ENCODE measurements at places on chromosomes 5 and 9.

- DNase-seq, result no peak
Observed at GRCh38 chr9:97384406-97385262, 27.3 kb upstream of the TDRD7 start.

GRCh38 chr9:110089681-110090370 lies 118.1 kb downstream of the C9orf152 start:
- DNase-seq, result no peak

DNA sequence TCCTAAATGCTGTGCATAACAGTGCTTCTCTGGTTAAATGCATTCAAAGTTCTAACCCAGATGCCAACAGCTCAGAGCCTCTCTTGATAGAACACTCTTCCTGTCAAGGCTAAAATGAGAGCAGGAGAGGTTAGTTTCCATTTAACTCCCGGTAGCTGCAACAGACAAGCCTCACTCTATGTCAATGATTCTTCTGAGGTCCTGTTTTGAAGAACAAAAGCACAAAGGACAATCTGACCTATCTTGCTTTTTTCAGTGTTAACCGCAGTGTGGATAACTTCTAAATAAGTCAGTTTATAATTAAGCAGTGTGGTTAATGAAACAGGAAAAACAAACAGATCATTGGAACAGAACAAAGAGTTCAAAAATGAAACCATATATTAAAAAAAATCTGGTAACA lies 80.7 kb downstream of the ANKRD55 start:
- DNase-seq, result no peak

DNA sequence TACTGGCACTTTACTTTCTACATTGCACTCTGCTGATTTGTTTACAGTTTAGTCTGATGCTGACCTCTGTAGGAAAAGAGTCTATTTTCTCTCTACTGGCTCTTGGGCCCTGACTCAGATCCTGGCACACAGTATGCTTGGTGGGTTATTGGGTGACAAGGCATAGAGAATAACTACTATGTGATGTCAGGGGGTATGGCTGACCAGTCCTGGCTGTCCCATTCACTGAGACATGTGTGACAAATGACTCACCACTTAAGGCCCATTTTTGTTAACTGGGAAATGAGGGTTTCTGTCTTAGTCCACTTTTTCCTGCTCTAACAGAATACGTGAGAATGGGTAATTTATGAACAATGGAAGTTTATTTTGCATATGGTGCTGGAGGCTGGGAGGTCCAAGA lies 66.4 kb downstream of the DAPK1 start:
- DNase-seq, result no peak

DNA sequence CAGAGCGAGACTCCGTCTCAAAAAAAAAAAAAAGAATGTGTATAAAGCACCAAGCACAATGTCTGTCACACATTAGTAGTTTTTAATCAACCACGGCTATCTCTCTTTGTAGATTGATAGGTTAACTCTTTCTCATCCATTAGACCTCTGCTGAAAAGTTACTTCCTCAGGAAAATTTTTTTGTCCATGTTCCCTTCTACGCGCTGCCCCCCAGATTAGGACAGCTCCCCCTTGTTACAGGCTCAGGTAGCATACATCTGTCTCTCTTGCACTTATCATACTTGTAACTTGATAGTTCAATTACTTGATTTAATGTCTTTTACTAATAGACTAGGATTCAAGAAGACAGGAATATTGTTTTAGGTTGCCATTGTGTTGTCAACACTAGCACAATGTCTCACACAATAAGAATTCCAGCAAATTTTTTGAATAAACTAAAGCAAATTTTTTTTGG lies 1.5 kb downstream of the SPDL1 start:
- no peak for DNase-seq

DNA sequence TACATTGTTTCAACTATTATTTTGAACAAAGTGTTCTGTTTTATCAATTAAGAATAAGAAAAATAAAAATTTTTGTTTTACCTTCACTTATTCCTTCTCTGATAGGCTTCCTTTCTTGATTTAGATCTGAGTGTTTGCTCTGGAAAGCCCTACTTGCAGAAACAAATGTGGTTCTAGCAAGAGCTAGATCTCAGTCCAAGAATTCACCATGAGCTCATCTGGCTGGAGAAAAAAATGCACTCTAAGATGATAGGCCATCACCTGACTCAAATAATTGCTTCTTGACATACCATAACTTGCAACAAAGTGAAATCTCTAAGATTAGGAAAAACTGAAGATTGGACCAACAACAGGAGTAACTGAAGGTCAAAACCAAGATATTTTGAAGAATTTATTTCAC lies 6.3 kb upstream of the RLN2 start:
- DNase-seq, result no peak

GRCh38 chr5:125506124-125506523 lies 759.7 kb upstream of the ZNF608 start:
- DNase-seq, result no peak

DNA sequence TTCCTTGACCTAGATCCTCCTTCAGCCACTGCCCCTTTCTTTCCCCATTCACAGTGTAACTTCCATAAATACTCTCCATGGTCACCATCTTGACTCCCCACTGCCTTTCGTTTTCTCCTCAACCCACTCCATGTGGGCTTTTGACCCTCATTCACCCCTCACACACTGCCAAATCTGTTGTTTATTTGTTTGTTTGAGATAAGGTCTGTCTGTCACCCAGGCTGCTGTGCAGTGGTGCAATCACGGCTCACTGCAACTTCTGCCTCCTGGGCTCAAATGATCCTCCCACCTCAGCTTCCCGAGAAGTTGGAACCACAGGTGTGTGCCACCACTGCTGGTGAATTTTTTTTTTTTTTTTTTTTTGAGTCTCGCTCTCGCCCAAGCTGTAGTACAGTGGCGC lies 162.9 kb downstream of the FGF1 start:
- no peak for DNase-seq

DNA sequence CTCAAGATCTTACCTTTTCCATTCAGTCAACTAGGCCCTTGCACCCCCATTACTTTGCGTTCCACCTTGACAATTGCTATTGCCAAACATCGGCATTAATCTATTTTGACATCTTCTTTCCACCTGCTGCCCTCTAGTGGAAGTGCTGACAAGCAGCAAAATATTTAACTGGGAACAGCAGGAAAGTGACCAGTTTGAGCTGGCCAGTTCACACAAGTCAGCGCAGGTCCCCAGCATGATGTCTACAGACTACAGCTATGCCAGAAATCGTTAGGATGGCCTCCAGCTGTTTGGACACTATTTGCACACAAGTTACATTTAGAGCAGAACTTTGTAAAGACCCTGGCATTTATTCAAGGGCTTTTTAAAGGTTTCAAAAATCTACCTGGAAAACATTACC lies 160.1 kb downstream of the GHR start:
- no peak for DNase-seq

GRCh38 chr9:91536211-91536691 lies 112.6 kb upstream of the NFIL3 start:
- DNase-seq, result no peak

DNA sequence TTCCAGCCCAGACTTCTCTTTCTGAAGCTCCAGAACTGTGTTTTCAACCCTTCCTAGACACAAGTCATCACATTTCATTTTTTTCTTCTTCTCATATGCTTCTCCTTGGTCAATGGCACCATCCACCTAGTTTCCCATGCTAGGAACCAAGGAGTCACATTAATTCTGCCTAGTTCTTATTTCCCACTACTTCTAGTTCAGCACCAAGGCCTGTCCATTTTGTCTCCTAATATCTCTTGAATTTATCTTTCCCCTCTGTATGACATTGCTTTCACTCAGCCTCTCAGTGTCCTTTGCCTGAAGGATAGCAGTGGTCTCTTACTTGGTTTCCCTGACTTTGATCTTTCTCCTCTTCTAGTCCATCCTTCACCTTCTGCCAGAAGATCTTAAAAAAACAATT lies 38.8 kb downstream of the ARHGEF28 start:
- DNase-seq, result no peak

GRCh38 chr5:38926121-38926520 lies 80.3 kb downstream of the OSMR start:
- no peak for DNase-seq

GRCh38 chr5:85140471-85140870 lies 755.8 kb upstream of the EDIL3 start:
- no peak for DNase-seq

DNA sequence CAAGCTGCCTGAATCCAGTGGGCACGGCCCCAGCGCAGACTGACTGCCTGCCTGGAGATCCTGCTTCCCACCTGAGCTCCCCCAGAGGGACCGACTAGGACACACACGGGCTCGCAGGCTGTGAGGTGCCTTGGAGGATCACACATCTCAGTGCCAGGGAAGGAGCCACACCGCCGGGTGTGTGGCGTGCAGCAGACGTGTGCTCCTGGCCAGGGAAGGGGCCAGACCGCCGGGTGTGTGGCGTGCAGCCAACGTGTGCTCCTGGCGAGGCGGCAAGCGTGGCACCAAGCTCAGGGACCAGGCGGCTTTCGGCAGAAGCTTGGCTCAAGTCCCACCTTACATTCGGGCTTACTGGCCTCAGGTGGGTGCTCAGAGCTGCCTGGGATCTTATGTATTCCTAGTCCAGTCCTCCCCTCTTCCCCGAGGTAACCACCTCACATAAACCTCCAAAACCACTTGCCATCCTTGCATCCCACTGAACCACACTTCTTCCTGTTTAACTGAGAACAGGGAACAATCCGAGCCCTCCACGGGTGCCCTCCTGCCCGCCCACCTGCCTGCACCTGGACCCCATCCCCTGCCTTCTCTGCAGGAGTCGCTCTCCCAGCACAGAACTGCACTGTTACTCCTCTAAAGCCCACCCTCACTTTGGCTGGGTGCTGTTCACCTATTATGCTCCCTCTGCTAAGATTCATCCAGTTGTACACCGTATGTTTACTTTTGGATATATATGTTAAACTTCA lies 22.4 kb upstream of the MRNIP start:
- DNase-seq, result no peak

DNA sequence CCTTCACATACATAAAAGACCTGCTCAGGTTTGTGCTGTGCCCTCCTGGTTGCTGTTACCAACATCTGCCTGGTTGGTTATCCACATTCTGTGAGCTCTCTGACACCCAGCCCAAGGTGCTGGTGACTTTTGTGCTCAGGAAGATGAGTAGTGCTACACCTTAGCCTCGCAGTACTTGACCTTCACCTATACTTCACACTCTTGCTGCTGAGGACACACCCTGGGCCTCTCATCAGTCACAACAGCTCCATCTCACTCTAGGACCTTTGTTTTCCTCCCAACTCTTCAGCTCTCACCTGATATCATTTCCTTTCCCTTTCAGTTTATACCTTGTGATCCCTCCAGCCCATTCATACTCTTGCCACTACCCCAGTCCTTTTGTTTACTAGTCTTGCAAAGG lies 10.7 kb upstream of the SLC22A5 start:
- no peak for DNase-seq

- DNase-seq, result no peak
Observed at GRCh38 chr5:72539038-72539437, 31.8 kb upstream of the ZNF366 start.

DNA sequence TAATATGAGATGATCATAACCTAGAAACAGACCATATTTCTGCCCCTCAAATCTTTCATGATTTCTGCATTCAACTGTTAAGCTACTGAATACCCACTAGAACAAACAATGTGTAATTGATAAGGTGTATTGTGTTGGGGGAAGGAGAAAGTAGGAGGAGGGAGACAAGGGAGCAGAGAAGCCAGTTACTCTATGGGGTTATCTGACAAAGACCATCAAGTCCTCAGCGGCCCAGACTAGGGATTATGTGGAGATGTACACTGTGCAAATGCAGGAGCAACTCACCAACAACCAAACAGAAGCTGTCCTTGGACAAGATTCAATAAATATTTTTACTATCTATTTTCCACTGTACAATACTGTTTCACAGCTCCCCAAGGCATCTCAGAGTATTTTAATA lies 2.7 kb downstream of the NRG2 start:
- DNase-seq, result no peak

GRCh38 chr9:68470067-68470466 lies 70.6 kb downstream of the TMEM252 start:
- DNase-seq, result no peak

GRCh38 chr5:607541-608428 lies 4.4 kb upstream of the CEP72 start:
- no peak for DNase-seq

DNA sequence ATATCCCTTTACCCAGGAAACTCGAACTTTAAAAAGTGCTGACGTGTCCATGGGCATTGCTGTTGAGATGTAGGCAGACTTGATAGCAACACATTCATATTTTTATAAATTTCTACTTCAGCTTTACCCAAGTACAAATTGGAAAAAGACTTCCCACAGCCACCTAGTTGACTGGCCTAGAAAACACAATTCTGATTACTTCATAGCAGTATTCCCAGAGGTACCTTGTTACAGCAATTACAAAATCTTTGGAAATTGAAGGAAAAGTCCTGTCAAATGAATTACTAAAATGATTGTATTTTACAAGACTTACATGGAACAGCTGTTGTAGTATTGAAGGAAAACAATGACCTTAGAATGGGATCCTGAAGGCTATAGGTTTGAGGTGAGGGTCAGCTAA lies 130.7 kb upstream of the NREP start:
- DNase-seq, result no peak

Data from stimulated activated CD4-positive, alpha-beta T cell treated with anti-CD3 and anti-CD28 coated beads, Interleukin-2, amount 100 ng/mL, for 4 hours (primary cell).